NCI-H2029 (cell line): ENCODE measurements at places on chromosomes 5 and 9.
A peak's percentile ranks its signal among the peaks of the same experiment; 100 is the strongest.

GRCh38 chr5:55994495-55994997 lies at the start of gene IL6ST:
Gene IL6ST (minus strand): TSS chr5:55994963. CDS start chr5:55976278, 18,685 bp downstream.
- no peak for DNase-seq

- no peak for DNase-seq
These were observed 92.9 kb upstream of the IER5L start for GRCh38 chr9:129270903-129271431.

DNA sequence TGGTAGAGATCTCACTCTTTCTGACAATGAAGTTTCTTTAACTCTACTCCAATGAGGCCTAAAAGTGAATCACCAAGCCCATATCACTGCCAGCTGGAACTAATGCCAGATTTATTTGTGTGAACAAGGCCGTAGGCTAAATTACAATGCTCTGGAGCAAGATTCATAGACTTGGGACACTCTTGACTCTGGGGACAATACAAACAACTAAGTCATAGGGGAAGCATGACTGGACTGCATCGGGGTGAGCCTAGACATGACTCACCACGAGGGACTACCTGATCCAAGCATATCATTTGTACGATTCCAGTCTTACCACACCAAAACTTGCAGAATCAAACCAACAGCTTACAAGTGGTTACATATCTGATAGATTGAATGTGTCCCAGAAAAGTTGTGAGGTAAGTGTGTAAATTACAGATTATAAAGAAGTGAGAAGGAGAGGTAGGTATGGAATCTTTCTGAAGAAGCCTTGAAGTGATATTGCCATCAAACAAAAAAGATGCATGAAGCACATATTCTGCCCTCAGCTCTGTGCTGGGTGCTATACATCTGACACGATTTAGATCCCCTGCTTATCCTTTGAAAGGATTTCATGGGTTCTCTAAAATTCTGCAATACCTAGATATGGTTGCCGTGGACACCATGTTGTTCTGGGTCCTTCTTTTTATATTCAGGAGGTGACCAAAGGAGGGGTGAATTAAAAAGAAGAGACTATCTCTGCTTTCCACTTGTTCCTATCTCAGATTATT lies 199.3 kb upstream of the PDE4D start:
- no peak for DNase-seq

GRCh38 chr5:149550268-149550583 lies 1.0 kb downstream of the CSNK1A1 start:
- DNase-seq, result peak; percentile 34

DNA sequence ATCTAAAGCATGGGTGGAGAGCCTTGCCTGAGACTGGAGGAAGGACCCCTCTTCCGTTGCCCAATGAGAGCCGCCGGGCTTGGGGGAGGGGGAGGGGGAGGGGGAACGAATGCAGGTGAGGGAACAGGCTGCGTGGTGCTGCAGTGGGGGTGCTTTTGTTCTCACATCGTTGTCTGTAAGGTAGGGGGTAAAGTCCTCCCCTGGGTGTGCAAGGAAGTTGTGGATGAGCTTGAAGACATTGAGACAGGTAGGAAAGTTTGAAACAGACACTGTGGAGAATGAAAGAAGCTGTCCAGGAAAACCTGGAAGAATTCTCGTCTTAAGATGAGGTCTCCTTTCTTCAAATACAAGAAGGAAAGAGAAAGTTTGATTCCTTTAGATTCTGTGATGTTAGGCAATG lies 94.1 kb upstream of the LIFR start:
- DNase-seq, result no peak

- no peak for DNase-seq
These were observed 26.3 kb downstream of the MSX2 start for GRCh38 chr5:174750711-174751110.

DNA sequence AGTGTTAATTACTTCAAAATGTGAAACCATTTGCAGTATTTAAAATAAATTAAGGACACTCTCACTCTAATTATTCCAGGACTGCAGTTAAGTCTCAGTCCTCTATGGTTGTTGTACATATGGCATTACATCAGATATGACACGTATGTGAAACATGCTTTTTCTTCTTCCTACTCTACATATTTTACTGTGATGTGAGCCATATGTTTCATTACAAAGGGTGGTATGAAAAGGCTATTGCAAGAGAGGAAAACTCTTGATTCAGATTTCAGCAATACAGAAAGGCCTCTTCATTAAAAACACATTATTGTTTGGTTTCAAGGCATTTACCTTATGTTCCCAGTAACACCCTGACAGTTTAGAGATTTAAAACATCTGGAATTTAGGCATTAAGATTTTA lies 964.5 kb upstream of the DMAC1 start:
- no peak for DNase-seq

DNA sequence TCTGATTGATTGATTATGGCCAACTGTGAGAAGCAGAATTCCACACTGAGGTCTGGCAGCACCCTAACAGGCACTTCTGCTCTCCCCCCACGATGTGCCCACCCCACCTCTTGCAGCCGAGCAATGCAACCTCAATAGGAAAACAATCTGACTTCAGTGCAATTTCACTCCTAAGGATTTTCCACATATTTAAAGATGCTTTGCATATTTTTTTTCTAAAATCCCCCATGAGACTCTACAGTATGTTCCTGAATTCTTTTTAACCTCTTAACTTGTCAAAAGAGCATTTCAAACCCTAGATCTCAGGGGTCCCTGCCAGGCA lies 243.1 kb downstream of the AUH start:
- no peak for DNase-seq

DNA sequence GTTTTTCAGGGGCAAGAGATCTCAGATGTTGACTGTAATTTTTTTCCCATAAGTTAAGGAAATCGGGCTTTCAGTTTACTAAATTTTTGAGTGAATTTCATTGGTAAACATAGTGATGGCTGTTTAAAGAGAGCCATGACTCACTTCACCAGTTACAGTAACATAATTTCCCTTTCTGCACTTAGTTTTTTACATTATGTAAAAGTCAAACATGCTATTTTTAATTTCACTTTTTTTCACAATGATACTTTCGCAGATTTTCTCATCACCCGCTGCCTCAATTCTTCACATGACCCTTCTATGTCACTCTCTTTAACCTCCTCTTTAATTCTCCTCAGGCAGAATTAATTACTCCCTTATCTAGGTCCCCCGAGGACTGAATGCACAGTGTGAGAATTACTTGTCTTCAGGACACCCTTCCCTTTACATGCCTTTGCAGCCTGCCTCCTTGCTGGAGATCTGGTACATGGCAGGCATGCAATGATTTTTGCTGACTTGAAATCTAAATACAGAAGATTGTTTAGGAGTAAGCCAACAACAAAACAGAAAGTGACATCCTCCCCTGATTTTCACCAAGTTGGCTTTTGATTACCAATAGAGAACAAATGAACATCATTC lies 217.5 kb upstream of the S1PR3 start:
- no peak for DNase-seq

GRCh38 chr5:168947212-168947868 lies 353.6 kb downstream of the SLIT3 start:
- DNase-seq, result no peak

DNA sequence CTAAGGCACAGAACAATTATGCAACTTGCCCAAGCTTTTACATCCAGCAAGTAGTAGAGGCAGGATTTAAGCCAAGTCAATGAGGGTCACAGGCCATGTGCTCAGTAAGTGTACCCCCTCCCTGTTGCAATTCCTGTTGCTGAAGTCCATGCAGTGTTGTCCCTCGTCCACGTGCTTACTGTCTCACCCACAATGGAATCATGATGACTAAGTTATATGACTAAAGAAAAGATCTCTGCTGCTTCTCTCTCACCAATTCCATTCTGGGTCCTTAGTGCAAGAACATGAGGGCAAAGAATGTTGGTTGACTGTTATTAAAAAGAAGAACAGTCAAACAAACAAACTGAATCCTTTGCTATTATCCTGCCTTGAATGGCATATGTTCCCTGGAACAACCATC lies 233.6 kb upstream of the SLC24A2 start:
- DNase-seq, result no peak

- DNase-seq, result no peak
These were observed 64.3 kb upstream of the FCN2 start for GRCh38 chr9:134816264-134816663.

DNA sequence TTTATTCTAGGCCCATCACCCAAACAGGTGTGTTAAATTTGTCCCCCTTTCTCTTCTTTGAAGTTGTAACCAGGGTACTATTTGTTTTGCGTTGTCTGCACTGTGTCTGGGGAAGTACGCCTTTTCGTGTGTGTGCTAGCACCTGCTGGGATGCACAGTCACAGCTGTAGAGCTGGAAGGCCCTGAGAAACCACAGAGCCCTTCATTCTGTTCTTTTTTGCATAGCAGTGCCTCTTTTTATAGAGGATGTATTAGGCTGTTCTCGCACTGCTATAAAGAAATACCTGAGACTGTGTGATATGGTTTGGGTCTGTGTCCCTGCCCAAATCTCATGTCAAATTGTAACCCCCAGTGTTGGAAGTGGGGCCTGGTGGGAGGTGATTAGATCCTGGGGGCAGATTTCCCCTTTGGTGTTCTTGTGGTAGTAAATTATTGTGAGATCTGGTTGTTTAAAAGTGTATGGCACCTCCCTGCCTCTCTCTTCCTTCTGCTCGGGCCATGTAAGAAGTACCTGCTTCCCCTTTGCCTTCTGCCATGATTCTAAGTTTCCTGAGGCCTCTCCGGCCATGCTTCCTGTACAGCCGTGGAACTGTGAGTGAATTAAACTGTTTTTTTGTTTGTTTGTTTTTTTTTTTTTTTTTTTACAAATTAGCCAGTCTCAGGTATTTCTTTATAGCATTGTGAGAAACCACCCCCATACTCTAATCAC lies 14.0 kb downstream of the SEC61B start:
- DNase-seq, result no peak

DNA sequence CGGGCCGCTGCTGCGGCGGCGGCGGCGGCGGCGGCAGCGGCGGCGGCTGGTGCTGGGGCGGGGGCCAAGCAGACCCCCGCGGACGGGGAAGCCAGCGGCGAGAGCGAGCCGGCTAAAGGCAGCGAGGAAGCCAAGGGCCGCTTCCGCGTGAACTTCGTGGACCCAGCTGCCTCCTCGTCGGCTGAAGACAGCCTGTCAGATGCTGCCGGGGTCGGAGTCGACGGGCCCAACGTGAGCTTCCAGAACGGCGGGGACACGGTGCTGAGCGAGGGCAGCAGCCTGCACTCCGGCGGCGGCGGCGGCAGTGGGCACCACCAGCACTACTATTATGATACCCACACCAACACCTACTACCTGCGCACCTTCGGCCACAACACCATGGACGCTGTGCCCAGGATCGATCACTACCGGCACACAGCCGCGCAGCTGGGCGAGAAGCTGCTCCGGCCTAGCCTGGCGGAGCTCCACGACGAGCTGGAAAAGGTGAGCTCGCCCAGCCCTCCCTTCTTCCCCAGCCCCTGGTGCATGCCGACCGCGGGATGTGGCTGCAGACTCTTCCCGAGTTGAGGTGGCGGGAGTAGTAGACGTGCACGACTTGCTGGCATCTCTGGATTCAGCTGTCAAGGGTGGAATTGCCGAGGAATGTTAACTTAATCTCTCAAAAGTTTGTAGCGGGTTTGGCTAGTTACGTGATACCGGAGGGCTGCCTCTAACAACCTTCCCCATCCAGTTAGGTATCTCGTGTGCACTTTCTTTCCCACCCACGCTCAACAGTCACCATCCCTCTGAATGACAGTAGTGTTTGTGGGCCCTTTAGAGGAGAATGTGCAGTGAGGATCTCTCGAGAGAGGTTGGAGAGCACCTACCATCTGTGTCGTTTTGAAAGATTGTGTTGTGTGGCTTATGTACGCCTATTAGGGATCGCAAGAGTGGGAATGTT lies 932 bp downstream of the SLC12A2 start:
- no peak for DNase-seq

GRCh38 chr5:178273041-178273440 lies 40.4 kb upstream of the PHYKPL start:
- no peak for DNase-seq

GRCh38 chr9:127832248-127832647 lies 22.2 kb downstream of the ENG start:
- DNase-seq, result no peak

DNA sequence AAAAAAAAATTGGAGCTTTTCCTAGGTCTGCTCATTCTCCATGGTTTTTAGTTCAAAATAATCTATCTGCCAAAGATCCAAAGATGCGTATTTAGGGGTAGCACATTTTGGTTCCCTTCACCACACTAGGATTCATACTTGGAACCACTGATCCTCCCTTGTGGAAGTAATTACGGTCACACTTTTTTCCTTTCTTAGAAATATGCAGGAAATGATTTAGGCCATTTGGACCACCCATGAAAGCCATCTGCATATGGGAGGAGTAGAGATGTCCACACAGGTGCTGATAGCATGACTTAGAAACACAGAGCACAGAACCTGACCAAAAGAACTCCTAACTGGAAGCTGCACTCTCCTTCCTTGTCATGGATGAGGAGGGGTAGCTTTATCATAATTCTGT lies 105.9 kb upstream of the RAI14 start:
- DNase-seq, result no peak

DNA sequence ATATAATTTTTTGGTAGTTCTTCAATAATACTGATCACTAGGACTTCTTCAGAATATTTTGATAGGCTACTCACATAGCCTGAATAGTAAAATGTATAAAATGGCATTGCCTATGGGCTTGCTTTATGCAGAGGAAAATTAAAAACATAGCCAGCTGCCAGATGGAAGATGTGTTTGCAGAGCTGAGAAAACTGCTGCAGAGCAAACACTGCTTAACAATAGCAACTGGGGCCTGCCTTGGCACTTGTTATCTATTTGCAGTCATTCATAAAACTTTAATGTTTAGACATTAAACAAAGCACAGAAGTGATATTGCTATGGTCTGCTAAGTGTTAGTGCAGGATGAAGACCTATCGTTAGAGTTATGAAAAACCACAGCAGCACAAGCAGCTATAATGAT lies 151.5 kb upstream of the SMC2 start:
- DNase-seq, result peak; percentile 81

DNA sequence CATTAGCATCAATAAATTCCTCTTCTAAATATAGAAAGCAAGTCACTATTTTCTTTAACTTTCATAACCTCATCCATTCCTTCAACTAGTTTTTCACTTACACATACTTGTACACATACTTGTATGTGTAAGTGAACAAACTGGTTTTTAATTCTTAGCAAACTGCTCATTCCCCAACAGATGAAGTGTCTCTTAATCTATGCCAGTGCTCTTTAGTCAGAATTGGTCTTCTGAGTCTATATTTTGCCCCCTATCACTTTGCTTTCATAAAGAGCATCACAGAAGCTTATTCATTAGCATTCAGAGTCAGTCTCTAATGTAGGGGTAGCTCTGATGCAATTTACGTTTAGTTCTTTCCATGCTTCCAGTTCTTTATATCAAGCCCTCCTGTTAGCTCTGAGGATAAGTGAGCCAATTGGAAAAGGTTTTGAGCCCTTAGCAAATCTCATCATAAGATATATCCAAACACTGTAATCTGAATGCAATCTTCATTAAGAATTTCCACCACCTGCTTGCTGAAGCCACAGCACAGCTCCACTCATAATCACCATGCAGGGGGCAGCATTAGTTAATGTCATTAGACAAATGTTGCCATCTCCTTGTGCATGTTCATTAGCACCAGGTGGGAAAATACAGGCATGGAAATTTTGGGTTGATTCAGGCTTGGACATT lies 178.5 kb upstream of the SLC24A2 start:
- no peak for DNase-seq
